Epithelial cell of esophagus (primary cell): ENCODE measurements at places on chromosomes 6 and 20.
A peak's percentile ranks its signal among the peaks of the same experiment; 100 is the strongest.

DNA sequence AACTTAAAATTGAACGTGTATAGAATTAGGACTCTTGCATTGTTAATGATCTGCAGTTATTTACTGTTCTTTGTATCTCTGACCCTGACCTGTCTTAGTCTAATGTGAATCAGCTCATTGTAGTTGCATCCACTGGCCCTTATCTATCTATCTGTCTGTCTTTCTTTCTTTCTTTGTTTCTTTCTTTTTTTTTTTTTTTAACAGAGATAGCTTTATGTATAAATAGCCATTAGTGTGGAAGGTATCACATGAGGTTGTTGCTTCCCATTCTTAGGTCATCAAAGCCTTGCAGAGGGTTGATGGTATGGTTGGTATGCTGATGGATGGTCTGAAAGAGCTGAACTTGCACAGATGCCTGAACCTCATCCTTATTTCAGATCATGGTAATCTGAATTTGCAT is 59.9 kb downstream of the ENPP1 start:
- DNase-seq: no peak

- peak; percentile 92 for DNase-seq
Observed at GRCh38 chr20:33945391-33946081, 48.2 kb upstream of the RALY start.

GRCh38 chr6:1885576-1886011 is 275.9 kb downstream of the FOXC1 start:
- no peak for DNase-seq

GRCh38 chr6:37205175-37205996 is 35.4 kb downstream of the PIM1 start:
- no peak for DNase-seq

- DNase-seq: peak; percentile 80
Observed at GRCh38 chr20:10982692-10983091, 308.9 kb upstream of the JAG1 start.

- peak; percentile 13 for DNase-seq
Observed at GRCh38 chr20:56956534-56956933, 309.9 kb downstream of the BMP7 start.

GRCh38 chr20:33667245-33667675 is 517 bp downstream of the ACTL10 start:
- DNase-seq: no peak

DNA sequence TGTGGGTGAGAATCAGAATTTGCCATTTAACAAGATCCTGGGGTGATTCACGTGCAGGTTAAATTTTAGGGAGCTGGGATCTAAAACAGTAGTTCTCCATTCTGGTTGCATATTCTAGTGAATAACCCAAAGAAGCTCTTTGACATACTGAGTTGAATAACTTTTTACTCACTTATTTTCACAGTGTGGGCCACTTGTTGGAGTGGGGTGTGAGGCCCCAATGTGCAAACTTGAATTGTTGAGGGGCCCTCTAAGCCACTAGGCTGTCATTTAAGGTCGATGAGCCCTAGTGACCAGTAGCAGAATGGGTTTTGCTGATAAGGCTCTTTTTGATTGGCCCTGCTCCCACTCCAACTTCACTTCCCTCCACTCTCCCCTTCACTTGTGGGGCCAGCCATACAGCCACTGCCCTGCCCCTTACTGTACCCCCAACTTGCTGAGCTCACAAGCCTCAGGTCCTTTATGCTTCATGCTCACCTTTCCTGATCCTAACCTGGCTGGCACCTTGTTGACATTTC is 33.6 kb upstream of the RIPOR2 start:
- no peak for DNase-seq

DNA sequence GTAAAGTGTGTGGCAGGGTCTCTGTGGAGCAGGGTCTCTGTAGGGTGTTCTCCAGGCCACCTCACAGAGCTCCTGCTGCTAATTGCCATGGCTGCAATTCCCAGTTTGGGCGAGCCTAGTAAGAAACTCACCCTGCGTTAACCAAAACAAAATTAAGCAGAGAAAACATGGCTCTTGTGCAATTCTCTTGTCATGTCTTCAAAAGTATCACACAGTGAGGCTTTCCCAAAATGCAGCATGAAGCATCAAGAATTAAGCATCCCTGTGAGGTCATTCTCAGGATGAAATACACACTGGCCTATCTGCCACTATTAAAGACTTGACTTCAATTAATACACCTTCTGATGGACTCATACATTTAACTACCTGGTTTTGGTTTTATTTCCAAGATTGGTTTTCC is 72.8 kb downstream of the KIF13A start:
- DNase-seq: no peak

GRCh38 chr6:151402228-151402627 is 10.9 kb upstream of the ZBTB2 start:
- DNase-seq: no peak

GRCh38 chr6:94041945-94042709 is 622.8 kb upstream of the EPHA7 start:
- DNase-seq: no peak

- DNase-seq: peak; percentile 73
Observed at GRCh38 chr6:137870744-137871247, 3.7 kb downstream of the TNFAIP3 start.
